Smooth muscle cell of trachea (primary cell): ENCODE measurements at places on chromosomes 11 and 22. TPM values are rescaled to one million over a fixed set of nuclear protein-coding genes. Genes with fewer than 3 reads are reported as not detected.

The MOGAT2 gene
- total RNA-seq, result not detected in 2 replicates

The PRG3 gene
- total RNA-seq, result not detected in 2 replicates

The TCN1 gene
- not detected in 2 replicates for total RNA-seq

The CNIH2 gene
- 0.15 and 0.17 TPM in 2 replicates for total RNA-seq

The CSF2RB gene
- total RNA-seq, result 0.44 TPM in 1 of 2 replicates, not detected in the other

The PLAAT2 gene
- not detected in 2 replicates for total RNA-seq

The PPP1R14B gene
- 164 and 283 TPM in 2 replicates for total RNA-seq

The OR52I2 gene
- total RNA-seq, result not detected in 2 replicates

The MOV10L1 gene
- total RNA-seq, result 1.0 and 1.3 TPM in 2 replicates

The WBP2NL gene
- total RNA-seq, result 0.73 and 1.7 TPM in 2 replicates

The PKNOX2 gene
- total RNA-seq, result 0.73 and 0.83 TPM in 2 replicates

The OTOG gene
- not detected in 2 replicates for total RNA-seq

The SGSM1 gene
- not detected in 2 replicates for total RNA-seq

The EFEMP2 gene
- total RNA-seq, result 56.3 and 157 TPM in 2 replicates

The OR52H1 gene
- 0.17 and 0.73 TPM in 2 replicates for total RNA-seq

The NCR3LG1 gene
- 5.1 and 6.0 TPM in 2 replicates for total RNA-seq

The CD3E gene
- not detected in 2 replicates for total RNA-seq
